Fibroblast of skin of right biceps (primary cell): ENCODE measurements at places on chromosomes 11 and 22.

DNA sequence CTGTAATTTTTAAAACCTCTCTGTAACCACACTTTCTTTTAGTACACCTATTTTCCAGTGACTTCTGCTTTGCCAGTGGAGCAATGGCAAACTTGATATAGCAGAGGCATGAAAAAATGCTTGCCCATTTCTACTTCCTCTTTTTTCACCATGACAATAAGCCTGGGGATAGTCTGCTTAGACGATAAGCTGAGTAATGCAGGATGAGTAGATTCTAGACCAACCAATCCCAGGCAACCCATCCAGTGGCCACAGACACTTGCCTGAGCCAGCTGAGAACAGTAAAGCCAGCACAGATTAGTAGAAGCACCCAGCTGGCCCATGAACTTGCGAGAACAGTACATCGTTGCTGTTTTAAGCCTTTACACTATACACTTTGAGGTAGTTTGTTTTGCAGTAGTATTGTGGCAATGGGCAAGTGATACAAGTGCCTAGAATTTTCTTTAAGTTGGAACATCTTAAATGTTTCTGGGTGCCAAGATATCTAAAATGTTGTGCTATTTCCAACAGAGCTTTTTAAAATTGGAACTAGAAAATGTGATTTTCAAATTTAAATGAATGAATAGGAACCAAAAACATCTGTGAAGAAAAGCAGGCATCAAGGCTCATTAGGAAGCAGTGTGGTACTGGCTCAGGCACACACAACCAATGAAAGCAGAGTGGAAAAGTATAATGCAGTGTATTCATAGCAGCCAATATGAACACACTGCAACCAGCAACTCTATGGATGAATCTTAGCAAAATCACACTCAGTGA lies 37.7 kb downstream of the DDI1 start:
- peak; percentile 26 for DNase-seq

DNA sequence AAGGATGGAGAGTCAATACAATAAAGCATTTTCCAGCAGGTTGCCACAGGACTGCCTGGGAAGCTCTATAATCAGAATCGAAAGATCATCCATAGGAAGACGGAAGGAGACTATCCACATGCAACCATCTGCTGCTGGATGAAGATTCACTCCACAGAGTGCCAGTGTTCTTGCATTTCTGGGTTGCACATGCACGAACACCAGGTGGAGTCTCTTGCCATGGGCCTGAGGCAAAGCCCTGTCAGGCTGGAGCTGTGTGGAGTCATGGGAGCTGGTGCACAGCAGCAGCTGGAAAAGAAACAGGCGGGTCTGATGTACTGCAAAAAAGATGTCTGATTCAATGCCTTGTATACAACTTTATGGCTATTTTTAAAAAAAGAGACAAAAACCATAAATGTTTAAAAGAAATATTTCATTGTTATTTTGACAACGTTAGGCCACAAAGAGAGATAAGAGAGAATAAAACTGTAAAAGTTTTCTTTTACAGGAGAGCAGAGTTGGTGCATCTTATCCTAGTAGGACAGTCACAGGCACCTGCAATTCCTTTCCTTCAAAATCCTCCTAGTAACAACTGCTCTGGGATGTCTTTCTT lies 12.9 kb upstream of the FAT3 start:
- DNase-seq = peak; percentile 31

DNA sequence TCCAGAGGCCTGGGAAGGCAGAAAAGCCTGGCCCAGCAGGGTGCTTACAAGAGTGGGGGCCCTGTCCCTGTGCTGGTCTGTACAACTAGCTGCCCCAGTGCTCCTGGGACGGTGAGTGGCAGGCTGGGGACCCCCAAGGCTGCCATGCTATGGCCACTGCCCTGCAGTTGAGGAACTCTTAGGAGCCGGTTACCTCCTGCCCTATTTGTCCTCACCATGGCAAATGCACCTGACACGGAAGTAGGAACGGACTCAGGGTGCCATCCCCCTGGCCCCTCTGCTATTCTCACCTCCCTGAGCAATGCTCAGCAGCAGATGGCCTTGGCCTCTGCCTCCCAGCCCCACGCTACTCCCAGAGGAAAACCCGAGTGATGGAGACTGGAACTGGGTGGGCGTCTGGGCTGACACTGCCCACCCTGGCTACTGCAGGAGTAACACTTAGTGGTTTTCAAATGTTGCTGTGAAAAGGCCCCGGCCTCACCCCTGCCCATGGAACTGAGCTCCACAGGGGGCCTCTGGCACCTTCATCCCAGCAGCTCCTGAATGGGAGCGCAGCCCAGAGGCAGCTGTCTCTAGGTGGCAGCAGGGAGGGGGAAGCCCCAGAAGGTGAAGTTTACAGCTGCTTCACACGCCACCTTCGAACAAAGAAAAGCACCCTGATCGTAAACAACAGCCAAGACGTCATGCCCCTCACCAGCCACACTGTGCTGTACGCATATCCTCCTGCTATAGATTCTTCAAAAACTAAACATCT lies 105.3 kb downstream of the CTTN start:
- DNase-seq = no peak

- DNase-seq = no peak
These were observed 108.8 kb downstream of the GRIA4 start for GRCh38 chr11:105718641-105719040.

GRCh38 chr11:103566116-103566515 lies 456.9 kb downstream of the DYNC2H1 start:
- no peak for DNase-seq

DNA sequence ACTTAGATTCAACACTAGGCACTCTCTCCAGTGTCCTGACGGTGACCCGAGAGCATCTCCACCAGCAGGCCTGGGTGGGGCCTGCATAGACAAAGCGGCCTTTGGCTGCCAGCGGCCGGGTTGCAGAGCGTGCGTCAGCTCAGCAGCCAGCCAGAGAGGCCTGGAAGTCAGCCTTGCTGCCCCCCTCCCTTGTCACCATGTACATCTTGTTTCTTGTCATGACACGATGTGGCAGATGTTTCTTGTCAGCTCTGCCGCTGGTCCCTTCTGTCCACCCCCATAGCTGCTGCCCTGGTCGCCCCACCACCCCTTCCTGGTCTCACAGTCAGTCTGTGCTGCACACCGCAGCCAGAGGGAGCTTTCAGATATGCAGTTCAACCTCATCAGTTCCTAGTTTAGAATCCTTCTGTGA lies 33.1 kb upstream of the CBX7 start:
- DNase-seq = peak; percentile 50

GRCh38 chr11:13884158-13884799 lies 78.2 kb upstream of the SPON1 start:
- no peak for DNase-seq

DNA sequence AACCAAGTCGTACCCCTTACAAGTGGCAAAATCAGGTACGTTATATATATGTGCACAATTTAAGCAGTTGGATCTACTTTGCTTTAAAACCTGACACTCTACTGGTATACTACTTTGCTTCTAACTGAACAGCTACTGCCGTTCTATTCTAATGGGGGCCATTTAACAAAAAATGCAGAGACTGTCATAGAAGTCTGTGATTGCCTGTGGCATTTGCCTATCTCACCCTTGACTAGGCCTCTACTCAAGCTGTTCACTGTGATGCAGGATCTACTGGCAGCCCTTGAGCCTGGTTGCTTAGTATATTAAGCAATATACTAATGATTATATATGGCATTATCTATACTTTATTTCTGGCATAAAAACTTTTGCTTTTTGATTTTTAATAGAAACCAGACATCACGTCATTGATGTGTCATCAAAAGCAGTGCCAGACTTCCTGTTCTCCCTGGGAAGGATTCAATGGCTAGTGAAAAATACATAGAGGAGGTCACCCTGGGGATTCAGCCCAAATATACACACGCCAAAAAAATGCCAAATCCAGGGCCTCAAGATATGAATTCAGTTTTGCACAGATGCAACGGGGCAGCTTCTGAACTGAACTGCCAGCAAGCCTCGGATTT lies 40.0 kb upstream of the FIBIN start:
- DNase-seq = peak; percentile 87

- no peak for DNase-seq
These were observed 3899.1 kb upstream of the OR11H1 start for GRCh38 chr22:11628651-11629511.

GRCh38 chr11:27599217-27599616 lies 92.6 kb upstream of the LIN7C start:
- no peak for DNase-seq

DNA sequence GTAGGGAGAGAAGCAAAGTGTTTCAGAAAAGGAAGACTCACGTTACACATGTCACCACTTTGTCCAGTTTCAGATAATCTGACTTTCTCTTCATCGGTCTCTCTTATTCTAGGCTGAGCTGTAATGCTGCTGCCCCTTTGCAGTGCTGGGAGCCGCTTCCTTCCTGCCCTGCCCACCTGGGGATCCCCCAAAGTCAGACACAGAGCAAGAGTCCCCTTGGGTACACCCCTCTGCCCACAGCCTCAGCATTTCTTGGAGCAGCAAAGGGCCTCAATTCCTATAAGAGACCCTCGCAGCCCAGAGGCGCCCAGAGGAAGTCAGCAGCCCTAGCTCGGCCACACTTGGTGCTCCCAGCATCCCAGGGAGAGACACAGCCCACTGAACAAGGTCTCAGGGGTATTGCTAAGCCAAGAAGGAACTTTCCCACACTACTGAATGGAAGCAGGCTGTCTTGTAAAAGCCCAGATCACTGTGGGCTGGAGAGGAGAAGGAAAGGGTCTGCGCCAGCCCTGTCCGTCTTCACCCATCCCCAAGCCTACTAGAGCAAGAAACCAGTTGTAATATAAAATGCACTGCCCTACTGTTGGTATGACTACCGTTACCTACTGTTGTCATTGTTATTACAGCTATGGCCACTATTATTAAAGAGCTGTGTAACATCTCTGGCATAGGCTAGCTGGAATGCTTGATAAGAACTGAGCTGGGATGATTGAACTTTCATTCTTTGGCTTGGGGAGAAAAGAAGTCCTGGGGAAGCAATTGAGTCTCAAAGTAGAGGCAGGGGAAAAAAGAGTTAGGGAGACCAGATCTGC lies 31.2 kb upstream of the SMIM35 start:
- DNase-seq = no peak

- no peak for DNase-seq
These were observed 70.7 kb downstream of the PPP6R3 start for GRCh38 chr11:68531129-68531693.

DNA sequence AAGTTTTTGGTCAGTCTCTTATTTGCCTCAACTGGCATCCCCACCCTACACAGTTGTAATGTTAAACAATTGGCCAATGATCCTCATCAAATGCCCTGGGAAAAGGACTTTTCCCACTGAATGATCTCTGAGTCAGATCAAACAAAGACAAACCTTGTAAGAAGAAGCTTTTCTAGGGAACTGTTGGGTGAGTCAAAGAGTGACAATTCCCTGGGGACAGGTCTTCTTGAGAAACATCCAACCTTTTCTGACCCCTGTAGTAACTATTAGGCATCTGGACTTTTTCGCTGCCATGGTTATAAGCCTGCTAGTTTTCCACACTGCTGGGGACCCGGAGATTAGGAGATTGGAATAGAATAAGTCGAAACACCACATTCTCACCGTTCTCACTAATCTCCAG lies 789.8 kb upstream of the API5 start:
- peak; percentile 69 for DNase-seq

GRCh38 chr11:117091753-117092477 lies 6.3 kb downstream of the SIK3 start:
- DNase-seq = no peak

DNA sequence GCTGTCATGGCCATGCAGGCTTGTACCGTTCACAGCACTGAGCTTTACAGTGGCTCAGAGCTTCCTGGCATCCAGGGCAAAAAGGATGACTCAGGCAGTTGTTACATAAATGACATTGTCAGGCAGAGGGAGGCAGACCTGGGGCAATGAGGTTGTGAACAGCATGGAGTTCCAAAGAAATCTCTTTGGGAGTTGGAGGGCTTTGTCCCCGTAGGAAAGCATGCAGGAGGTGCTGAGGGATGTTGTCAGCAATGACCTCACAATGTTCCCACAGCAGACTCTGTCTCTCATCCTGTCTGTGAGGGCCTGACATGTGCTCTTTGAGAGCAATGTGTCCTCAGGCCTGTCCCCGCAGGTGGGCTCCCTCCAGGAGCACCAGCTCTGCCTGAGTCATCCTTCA lies 25.9 kb upstream of the PDE2A start:
- DNase-seq = peak; percentile 34

GRCh38 chr11:61335355-61335710 lies 2.3 kb downstream of the TKFC start:
- no peak for DNase-seq

DNA sequence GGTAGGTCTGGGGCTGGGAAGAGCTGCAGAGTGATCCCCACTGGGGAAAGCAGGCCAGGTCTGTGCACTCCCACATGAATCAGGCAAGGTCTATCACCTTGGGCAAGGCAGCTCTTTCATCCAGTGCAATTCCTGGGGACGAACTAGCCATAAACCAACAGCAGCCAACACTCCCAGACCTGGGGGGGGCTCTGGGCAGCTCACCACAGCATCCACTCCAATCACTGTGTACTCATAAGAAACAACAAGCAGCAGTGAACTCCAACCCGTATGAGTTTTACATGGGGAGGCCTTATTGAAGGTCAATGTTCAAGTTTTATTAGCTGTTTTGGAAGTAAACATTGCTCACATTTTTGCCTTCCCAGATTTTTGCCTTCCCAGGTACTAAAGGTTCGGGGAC lies 157.4 kb upstream of the NAV2 start:
- DNase-seq = no peak

DNA sequence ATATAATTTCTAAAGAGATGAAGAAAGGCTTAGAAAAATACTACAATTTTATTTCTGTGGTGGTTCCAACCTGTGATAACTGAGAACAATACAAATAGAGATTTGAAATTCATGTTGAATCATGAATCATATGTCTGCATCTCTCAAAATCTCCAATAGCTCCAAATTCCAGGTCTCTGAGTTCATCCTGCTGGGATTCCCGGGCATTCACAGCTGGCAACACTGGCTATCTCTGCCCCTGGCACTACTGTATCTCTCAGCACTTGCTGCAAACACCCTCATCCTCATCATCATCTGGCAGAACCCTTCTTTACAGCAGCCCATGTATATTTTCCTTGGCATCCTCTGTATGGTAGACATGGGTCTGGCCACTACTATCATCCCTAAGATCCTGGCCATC lies at the start of gene OR56B1:
Gene OR56B1, plus strand, starts transcription at position 53 of the 400 bp plus-strand sequence. Its CDS starts 69 bp downstream, at position 122.
- no peak for DNase-seq

GRCh38 chr11:121892131-121892681 lies 223.8 kb downstream of the BLID start:
- peak; percentile 85 for DNase-seq

- DNase-seq = no peak
These were observed 7.3 kb upstream of the SSTR3 start for GRCh38 chr22:37219533-37219932.

GRCh38 chr11:4087551-4087950 lies 7.0 kb upstream of the RRM1 start:
- DNase-seq = peak; percentile 55

- no peak for DNase-seq
These were observed 6.0 kb downstream of the CFL1 start for GRCh38 chr11:65851811-65852507.

GRCh38 chr11:69957849-69958248 lies 120.3 kb upstream of the ANO1 start:
- DNase-seq = no peak

DNA sequence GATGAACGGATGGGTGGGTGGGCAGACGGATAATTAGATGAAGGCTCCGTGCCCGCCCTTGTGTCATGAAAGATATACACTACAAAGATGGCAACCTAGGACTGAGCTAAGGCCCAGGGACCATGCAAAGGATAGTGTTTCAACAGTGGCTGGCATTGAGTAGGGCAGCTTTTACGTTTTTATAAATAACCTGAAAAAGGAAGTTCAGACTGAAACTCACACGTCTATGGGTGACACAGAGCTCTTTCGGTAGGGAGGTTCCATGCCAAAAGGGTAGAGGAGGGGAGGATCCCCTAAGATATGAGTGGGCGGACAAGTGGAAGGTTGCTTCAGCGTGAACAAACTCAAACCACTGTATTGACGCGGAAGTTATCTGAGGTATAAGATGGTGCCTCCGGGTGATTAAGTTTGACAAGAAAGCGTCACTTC lies 90.5 kb downstream of the UBASH3B start:
- no peak for DNase-seq
